Motor neuron (in vitro differentiated cells): ENCODE measurements at places on chromosomes 11 and 22.

DNA sequence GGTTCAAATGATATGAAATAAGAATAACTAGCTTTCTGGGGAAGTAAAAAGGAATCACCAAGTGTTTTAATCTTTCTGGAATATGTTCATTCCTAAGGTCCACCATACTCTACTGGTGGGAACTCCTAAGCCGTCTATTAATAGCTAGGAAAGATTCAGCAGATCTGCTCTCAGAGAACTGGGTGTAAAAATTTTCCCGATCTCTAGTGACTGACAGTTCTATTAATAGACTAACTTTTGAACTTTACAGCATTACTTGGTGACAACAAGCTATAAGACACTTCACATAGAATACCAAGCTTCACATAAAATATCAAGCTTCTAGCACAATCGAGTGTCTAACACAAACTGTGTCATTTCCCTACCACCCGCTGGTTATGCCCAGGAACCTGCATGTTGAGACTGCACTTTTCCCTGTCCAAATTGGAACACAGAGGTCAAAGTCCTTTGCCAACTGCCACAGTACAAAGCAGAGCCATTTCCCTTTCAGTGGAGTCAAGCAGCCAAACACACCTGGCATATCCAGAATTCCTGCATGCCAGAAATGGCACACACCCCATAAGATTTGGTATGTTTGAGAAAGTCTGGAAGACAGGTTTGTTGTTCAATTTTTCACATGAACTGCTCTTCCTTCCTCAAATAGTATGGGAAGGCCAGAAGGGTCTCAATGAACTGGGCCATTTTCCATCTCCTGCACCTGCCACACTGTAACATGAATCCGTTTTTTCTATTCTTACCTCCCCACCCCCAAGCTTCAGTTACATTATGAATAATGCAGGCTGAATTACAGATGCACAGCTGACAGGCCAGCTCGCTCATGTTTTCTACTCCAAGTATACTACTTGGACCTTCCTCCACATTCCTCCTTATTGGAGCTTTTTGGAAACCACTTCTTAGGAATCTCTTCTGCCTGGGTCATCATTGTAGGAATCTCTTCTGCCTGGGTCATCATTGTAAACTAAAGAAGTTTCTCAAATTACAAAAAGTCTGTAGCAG is 3.7 kb downstream of the OSBP start:
- ATAC-seq: no peak

GRCh38 chr11:10305262-10305963 is 540 bp downstream of the ADM start:
- ATAC-seq: peak; percentile 5

GRCh38 chr22:39546889-39547586 is 14.5 kb upstream of the RPS19BP1 start:
- no peak for ATAC-seq

DNA sequence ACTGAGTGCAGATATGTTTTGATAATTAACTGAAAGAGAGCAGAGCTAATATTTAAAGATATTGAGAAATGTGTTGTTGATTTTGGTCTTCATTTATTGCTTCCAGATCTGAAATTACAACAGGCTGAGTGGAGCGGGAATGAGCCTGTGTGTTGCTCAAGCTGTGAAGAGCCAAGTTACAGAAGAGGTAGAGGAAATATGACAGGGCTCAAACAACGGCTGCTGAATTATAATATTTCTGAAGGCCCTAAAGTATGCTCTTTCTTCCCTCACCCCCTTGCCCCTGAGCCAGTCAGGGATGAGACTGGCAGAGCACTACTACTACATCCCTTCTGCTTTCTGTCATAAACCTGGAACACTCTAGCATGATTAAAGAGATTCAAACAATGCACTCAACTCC is 115.6 kb downstream of the FANCF start:
- ATAC-seq: no peak

GRCh38 chr11:25981998-25982397 is 349.9 kb upstream of the ANO3 start:
- peak; percentile 88 for ATAC-seq
